ENCODE measurements at places on chromosomes 12 and 14.

DNA sequence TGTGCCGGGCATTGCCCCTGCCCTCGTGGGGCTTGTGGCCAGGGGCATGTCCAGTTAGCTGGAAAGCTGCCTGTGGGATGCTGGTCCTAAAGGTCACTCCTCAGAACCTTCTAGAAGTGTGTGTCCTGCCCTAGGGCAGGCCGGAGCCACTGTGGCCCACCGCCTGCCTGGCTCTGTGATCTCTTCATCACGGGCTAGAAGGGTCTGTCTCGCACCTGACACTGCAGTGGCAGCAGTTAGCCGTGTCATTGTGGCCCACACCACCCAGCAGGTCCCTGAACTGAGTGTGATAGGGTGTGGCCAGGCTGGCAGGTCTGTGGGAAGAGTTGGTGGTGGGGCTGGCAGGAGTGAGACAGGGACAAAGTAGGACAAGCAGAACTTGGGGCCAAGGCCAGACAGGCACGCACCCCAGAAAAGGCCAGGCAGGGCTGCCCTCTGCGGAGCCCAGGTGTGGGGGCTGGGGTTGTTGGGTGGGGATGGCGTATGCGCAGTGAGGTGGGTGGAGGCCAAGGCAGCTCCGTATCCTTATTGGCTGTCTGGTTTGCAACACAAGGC is 41.2 kb downstream of the ADGRD1 start:
- no peak for DNase-seq

DNA sequence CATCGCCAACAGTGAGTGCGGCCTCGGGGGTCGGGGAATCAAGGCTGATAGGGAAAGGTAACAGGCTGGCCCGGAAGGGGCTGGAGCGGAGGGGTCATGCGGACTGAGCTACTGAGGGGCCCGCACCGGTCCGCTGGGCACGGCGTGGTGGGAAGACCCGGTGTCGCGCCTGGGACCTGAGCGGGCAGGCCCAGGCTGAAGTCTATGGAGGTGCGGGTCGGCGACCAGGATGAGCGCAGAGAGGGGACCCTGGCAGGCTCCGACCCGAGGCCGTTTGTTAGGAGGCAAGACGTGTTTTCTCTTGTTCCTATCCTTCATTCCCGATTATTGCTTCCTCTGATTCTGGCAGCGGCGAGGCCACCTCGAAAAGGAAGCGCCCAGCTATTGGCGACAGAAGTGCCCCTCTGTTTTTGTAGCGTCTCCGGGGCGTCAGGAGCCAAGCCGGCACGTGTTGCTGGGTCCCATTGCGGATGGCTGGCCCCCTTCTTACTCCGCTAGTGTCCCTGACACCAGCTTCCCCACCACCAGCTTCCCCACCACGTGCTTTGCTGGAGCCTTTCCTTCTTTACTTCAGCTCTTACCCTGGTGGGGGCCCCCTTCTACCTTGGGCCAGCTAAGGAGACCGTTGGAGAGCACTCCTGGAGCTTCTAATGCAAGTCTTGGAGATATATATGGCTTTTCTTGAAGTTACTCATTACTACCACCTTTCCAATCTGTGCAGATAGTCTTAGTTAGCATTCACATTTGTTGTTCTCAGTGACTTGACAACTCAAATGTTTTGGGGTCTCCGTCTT is 653 bp downstream of the PA2G4 start:
- no peak for DNase-seq

- DNase-seq, result no peak
These were observed 48.2 kb downstream of the FOXA1 start for GRCh38 chr14:37546621-37547447.

DNA sequence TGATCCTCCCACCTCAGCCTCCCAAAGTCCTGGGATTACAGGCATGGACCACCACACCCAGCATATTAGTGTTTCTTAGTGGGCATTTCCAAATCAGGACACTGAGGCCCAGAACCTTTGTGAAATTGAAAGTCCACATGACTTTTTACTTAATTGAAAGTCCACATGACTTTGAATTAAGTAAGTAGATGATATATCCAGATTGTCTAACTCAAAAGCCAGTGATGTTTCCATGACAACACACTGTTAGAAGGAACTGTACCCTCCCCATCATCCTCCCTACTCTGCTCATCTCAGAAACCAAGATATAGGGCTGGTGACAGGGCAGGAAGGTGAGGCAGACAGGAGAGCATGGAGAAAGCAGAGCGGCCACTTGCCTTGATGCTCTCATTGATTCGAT is 7.2 kb downstream of the MYO1A start:
- DNase-seq, result no peak

DNA sequence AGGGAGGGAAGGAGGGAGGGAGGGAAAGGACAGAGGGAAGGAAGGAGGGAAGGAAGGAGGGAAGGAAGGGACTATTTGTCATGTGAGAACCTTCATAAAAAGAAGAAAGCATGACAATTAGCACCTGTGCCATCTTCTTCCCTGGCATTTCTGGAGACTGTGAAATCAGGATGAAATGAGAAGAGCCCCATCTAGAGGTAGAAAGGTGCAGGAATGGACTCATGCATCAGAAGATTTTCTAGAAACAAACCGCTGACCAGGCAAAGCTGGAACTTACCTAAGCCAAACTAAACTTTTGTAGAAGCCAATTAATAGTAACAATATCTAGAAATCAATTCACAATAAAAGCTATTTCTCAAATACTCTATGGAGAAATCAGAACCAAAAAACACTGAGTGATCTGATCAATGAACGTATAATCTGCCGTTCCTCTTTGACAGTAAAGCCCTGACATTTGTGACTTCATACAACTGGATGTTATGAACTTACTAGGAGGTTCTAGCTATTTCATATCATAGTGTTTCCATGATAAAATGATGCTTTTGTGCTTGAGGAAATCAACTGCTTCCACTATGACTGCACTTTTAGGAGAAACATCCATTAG is 24.4 kb upstream of the CRACR2A start:
- no peak for DNase-seq

Measured in vagina (tissue), 2 donors.